Midbrain (tissue), 1 donor: ENCODE measurements at places on chromosomes 7 and 10.

- DNase-seq, result no peak
Observed at GRCh38 chr7:11985376-11985775, 153.4 kb upstream of the THSD7A start.

GRCh38 chr10:3666525-3667302 lies 118.3 kb downstream of the KLF6 start:
- no peak for DNase-seq

- no peak for DNase-seq
Observed at GRCh38 chr10:78381107-78381506, 347.4 kb downstream of the RPS24 start.

- DNase-seq, result no peak
Observed at GRCh38 chr10:59227136-59227673, 50.8 kb downstream of the PHYHIPL start.

DNA sequence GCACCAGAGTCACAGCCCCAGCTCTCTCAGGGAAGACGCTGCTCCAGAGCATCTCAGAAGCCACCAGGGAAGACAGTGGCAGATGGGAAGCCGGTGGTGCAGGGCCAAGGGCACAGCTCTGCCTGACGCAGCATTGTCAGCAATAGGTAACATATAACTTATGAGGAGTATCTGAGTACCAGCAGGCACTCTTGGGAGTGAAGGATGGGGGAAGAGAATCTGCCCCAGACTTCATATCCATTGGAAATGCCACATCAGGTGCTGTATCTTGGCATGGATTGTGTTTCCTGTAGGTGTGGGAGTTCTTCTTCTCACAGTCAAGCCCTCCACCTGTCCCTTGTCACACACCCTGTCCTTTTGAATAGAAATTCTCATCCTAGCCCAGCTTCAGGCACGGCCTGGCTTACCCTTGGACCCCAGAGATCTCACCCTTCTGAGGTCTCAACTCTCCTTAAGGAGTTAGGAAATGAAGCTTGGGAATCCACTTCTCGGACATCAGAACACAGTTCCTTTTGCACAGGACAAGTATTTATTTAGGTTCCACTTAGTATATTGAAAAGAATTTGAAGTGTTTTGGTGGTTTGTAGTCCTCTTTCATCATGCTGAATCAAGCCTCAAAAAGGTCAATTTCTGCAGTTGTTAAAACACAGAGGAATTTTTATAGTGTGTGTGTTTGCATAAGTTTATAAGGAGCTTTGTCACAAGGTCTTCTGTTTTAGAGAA lies 9.9 kb downstream of the EPDR1 start:
- no peak for DNase-seq

GRCh38 chr10:43863270-43863669 lies 214.6 kb upstream of the ZNF32 start:
- no peak for DNase-seq

- DNase-seq, result no peak
Observed at GRCh38 chr7:150879345-150879744, 27.0 kb downstream of the AOC1 start.

- no peak for DNase-seq
Observed at GRCh38 chr10:14180911-14181566, 149.7 kb downstream of the FRMD4A start.
